ENCODE measurements at places on chromosomes 7 and 10. TPM values are rescaled to one million over a fixed set of nuclear protein-coding genes. Genes with fewer than 3 reads are reported as not detected.

GRCh38 chr7:33250421-33250871, 121.1 kb downstream of the BBS9 start:
- DNase-seq = no peak

- peak; percentile 89 for DNase-seq
Measured at GRCh38 chr10:84424731-84425167, 96.4 kb downstream of the CCSER2 start.

GRCh38 chr7:139771001-139771956, 6.5 kb downstream of the HIPK2 start:
- DNase-seq = peak; percentile 55

The SFTPA1 gene
- not detected for total RNA-seq

The SPDYE11 gene
- total RNA-seq = not detected

The CHST3 gene
- 12.9 TPM for total RNA-seq

Data from pulmonary artery endothelial cell (primary cell).